GM04504 (cell line): ENCODE measurements at places on chromosomes 1 and 21.

- no peak for DNase-seq
These were observed 1.7 kb downstream of the EPHA2 start for GRCh38 chr1:16153999-16154673.

DNA sequence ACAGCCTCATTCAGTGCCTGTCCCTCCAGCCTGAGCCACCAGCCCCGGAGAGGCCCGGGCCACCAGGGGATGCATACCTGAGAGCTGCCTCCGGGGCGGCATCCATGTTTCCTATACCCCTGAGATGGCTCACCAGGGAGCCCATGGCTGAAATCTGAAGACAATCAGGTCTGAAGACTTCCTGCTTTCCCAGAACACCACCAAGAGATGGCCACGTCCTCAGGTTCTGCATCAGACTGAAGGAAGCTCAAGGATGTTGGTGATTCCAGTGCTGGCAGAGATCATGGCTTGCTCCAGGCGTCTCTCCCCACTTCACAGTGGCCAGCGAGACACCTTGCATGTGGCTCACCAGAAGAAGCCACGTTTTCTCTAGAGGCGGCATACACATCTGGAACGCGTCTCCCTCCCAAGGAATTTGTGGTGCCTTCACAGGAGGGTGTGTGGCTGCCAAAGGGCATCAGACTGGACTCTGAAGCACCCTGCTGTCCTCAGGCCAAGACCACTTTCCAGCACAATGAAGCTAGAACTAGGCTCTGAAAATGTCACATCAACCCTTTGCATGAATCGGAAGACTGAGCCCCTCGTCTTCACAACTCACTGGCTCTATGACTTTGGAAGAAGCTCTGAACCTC, 170.7 kb upstream of the IRF2BP2 start:
- DNase-seq = no peak

DNA sequence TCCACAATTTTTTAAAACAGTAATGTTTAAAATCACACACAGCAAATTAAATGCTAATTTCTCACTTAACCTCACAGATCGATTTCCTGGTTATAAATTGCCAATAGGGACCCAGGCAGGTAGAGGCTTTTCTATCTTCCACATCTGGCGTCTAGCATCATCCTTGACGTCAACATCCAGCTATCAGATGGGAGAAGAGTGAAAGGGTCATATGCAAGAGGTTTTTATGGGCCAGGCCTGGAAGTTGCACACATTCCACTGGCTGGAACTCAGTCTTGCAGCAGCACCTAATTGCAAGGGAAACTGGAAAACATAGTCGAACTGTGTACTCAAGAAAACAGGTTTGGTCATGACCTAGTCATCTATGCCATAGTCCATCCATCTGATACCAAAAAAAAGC, 6.0 kb upstream of the EEIG2 start:
- no peak for DNase-seq

DNA sequence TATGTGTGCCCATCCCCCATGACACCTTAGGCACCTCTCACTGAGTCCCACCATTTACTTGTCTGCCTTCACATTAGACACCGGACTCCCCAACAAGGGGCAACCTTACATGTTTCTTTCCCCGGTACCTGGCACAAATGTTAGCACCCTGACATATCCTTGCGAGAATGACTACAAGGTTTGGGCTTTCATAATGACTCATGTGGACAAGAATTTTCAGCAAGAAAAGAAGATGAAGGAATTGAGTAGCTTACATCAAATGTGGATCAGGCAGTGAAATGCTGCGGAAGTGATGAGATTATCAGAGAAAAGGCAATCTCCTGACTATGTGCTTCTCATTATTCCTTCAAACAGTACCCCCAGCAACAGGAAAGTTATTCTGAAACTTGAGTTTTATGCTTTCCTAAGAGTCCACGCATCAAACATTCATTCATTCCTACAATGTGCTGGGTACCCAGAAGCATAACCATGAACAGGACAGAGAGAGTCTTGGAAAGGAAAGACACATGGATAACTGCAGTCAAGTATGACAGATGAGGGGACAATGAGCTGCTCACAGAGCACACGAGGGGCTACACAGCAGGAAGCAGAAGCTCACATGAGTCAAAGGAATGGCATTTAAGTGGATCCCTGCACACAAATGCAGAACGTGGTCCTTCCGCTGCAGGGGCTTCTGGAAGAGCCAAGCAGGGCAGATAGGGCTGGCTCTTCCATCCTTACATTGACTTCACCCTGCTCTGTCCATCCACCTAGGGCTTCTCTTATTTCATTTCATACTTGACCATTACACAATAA, 112.1 kb downstream of the PCNX2 start:
- DNase-seq = no peak

- no peak for DNase-seq
These were observed 75.8 kb downstream of the FOXJ3 start for GRCh38 chr1:42259059-42259738.

GRCh38 chr1:184708084-184708676, 46.5 kb downstream of the EDEM3 start:
- no peak for DNase-seq

- no peak for DNase-seq
These were observed 12.7 kb downstream of the SSX2IP start for GRCh38 chr1:84677415-84678099.

- no peak for DNase-seq
These were observed 202.1 kb downstream of the VAV3 start for GRCh38 chr1:107762751-107763390.

DNA sequence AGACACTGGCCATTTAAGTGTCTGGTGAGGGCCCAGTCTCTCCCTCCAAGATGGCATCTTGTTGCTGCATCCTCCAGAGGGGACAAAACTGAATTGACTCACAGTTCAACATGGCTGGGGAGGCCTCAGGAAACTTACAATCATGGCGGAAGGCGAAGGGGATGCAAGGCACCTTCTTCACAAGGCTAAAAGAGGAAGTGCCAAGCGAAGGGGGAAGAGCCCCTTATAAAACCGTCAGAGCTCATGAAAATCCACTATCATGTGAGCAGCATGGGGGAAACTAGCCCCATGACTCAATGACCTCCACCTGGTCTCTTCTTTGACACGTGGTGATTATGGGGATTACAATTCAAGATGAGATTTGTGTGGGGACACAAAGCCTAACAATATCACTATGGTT, 280.1 kb downstream of the HHAT start:
- no peak for DNase-seq

- no peak for DNase-seq
These were observed 60.7 kb downstream of the CASZ1 start for GRCh38 chr1:10735563-10736305.

- DNase-seq = no peak
These were observed 67.9 kb downstream of the MDM4 start for GRCh38 chr1:204583909-204584632.

- no peak for DNase-seq
These were observed 55.3 kb downstream of the ETS2 start for GRCh38 chr21:38861056-38861455.

GRCh38 chr1:230544758-230545157, 97.5 kb upstream of the COG2 start:
- DNase-seq = no peak

- DNase-seq = peak; percentile 38
These were observed 103.9 kb upstream of the DUSP10 start for GRCh38 chr1:221845650-221846371.

- peak; percentile 24 for DNase-seq
These were observed 1.5 kb downstream of the CENPF start for GRCh38 chr1:214604523-214604922.

GRCh38 chr1:222620566-222620965, 2.7 kb downstream of the MIA3 start:
- DNase-seq = no peak

GRCh38 chr1:173429471-173430402, 47.4 kb upstream of the PRDX6 start:
- DNase-seq = peak; percentile 80

GRCh38 chr1:39936724-39937491, 18.0 kb upstream of the MFSD2A start:
- no peak for DNase-seq

DNA sequence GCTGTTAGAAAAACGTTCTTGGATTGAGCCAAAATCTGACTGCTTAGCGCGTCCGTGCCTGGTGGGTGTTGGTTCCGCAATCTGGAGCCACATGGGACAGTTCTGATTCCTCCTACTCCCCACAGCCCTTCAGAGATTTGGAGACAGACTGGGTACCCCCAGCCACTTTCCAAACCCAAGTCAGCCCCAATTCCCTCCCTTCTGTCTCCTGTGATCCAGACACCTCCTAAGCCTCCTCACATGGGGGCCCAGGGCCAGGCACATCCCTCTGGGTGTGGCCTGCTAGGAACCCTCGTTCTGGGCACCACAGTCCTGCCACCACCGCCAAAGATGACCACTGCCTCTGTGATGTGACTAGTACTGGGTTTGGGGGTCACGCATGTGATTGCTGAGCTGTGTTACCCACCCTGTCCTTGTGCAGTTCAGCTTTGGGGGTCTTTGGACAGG, 4.8 kb downstream of the PLA2G5 start:
- no peak for DNase-seq

GRCh38 chr1:39926820-39927219, 25.1 kb upstream of the MYCL start:
- no peak for DNase-seq

DNA sequence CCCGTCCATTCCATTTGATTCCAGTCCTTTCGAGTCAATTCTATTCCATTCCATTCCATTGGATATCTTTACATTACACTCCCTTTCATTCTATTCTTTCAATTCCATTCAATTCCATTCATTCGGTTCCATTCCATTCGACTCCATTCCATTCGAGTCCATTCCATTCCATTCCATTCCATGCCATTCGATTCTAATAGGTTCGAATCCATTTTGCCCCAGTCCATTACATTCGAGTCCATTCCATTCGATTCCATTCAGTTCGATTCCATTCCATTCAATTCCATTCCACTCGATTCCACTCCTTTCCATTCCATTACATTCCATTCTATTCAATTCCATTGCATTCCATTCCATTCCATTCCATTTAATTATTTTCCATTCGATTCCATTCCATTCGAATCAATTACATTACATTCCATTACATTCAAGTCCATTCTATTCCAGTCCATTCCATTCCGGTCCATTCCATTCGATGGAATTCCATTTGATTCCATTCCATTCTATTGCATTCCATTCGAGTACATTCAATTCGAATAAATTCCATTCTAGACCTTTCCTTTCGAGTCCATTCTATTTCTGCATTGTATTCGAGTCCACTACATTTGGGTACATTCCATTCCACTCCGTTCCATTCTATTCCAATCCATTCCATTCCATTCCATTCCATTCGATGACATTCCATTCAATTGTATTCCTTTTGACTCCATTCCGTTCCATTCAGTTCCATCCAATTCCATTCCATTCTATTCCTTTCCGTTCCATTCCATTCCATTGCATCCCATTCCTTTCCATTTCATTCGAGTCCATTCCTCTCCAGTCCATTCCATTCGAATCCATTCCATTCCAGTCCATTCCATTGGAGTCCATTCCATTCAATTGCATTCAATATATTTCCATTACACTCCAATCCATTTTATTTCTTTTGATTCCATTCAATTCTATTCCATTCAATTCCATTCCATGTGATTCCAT, 2604.8 kb upstream of the TPTE start:
- DNase-seq = no peak

DNA sequence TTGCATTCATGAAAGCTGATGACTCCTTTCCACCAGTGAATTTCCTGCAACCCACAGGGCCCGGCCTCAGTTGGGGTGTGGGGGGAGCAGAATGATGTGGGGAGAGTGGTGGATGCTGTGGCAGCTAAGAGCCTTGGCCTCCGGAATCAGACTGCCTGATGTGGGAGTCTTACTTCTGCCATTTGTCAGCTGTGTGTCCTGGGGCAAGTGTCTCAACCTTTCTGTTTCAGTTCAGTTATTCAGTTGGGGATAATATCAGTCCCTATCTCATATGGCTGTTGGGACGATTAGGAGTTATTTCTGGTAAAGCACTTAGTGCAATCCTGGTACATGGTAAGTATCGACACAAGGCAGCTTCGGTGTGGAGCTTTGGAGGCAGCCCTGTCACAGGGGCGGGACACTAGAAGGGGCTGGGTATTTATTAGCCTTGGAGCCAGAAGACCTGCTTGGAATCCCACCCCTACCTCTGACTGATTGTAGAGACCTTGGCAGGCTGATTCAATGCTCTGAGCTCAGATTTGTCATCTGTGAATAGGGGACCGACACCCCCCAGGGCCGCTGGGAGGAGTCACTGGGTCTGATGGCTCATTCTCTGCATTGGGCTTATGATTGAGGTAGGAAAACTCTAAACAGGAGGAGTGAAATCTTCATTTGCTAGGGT, 19.6 kb downstream of the ARHGEF10L start:
- no peak for DNase-seq

DNA sequence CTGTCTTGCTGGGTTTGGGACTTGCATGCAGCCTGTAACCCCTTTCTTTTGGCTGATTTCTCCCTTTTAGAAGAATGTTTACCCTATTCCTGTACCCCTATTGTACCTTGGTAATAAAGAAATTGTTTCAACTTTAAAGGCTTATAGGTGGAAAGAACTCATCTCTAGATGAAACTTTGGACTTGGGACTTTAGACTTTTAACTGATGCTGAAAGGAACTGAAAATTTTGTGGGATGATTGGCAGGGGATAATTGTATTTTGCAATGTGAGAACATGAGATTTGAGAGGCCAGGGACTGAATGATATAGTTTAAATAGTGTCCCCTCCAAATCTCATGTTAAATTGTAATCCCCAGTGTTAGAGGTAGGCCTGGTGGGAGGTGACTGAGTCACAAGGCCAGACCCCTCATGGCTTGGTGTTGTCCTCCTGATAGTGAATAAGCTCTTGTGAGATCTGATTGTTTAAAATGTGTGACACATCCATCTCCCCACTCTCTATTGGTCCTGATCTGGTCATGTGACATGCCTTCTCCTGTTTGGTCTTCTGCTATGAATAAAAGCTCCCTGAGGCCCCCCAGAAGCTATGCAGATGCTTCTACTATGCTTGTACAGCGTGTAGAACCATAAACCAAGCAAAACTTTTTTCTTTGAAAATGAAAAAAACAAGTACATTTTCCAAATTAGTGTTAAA, 1621.3 kb upstream of the B3GALT2 start:
- DNase-seq = no peak

DNA sequence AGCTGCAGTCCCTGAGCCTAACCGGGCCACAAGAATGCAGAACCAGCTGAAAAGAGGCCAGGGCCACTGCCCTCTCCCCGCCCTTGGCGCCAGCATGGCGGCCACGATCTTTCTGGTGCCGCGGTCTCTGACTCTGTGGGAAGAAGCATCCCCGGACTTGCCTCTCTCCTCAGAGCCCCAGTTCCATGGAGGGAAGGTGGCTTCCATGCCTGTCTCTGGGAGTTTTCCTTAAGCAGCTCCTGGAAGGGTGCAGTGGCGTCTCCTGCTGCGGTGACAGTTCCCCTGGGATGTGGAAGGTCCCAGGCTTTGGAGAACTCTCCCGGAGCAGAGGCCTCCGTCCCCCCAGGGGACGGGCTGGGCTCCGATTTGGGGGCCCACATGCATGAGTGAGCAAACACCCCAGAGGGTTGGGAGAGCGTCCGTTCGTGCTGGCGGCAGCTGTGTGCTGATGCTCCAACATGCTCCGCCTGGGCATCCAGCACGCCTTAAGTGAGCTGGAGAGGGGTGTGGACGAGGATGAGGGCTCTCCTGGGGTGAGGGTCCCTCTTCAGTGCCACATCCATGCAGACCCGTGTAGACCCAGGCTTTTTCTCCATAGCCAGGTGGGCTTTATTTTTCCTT, 109.8 kb upstream of the COL6A1 start:
- no peak for DNase-seq

- peak; percentile 97 for DNase-seq
These were observed 41.3 kb upstream of the TACSTD2 start for GRCh38 chr1:58618303-58618702.
